ENCODE measurements at places on chromosomes 1 and 21.

DNA sequence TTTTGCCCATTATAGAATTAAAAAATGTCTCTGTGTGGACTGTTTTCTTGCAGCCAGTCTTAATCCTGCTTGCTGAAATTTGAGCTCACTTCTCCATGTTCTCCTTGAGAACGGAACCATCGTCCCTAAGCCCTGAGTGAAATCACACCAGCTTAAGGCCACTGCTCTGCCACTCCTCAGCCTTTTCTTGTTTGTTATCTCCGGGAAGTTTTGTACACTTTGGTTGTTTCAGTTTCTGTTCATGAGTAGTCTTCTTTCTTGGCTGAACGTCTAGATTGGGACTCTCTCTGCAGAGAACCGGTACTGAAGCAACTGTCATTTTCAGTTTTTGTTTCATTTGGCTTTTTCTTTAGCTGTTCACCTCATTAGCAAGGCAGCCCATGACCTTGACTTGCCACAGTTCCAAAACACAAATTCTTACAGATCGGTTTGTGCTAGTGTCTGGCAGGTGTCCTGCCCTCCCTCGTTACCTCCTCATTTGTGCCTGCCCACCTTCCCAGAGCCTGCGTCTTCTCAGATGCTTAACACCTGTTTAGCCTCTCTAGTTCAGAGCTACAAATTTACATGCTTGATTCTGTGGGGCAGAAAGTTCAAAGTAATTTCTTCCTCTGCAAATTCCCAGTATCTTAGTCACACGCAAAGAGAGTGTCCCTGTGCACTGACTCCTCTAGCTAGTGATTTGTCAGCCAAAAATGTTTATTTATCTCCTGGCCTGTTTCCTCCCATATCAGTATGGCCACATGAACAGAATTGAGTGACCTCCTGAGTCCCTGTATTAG lies 12.4 kb downstream of the PSEN2 start:
- peak; percentile 71 for DNase-seq

DNA sequence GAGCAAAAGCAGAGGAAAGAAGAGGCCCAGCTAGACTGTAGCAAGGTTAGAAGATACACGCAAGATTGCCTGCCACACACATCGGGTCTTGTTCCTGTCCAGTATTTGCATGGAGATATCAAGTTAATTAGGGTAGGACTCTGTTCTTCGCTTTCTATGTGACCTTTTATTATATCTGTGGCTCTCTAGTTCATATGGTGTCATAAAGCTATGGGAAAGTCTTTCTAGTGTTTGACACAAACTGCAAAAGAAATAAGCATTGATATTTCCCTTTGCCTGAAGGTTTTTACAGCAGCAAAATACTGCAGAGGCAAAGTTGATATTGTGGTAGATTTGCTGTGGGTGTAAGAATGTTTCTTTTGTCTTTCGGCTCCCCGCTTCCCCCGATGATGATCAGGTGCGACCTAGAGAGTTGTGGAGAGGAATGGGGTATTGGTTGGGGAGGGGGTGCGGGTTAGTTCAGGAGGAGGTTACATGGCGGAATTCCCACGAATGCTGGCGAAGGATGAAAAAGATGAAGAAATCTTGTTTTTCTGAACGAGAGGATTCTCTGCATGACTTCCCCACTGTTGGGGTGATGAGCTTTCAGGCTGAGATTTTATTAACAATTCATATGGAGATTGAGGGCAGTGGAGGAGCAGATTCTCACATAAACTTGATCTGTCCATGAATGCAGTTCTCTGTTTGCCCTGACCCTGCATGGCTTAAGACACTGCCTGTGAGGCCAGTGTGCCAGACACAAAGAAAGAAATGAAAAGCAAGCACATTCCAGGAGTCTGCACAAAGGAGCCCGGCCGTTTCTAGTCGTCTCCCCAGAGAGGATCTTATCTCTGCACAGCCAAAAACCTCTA lies 550.2 kb downstream of the USP25 start:
- no peak for DNase-seq

DNA sequence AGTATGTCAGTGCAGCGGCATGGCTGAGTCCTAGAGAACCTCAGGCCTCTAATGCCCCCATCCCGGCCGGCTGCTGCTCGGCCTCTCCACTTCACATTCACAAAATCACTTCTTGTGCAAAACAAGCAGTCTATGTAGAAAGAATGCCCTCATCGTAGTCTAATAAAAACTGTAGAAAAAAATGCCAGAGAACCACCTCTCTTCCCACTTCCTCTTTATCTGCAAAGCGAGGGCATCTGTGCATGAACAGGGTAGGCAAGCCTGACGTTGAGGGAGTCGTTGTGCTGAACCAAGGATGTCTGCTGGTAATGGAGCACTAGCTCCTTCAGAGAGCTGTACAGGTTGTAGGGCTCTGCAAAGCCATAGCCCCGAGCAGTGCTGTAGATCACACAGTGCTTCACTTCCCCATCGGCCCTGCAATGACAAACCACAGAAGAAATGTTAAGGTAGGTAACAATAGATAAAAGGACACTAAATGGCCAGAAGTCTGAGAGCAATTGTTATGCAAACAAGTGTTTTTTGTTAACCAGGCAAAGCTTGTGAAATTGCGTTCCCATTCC lies 88.9 kb downstream of the PIK3R3 start:
- no peak for DNase-seq

DNA sequence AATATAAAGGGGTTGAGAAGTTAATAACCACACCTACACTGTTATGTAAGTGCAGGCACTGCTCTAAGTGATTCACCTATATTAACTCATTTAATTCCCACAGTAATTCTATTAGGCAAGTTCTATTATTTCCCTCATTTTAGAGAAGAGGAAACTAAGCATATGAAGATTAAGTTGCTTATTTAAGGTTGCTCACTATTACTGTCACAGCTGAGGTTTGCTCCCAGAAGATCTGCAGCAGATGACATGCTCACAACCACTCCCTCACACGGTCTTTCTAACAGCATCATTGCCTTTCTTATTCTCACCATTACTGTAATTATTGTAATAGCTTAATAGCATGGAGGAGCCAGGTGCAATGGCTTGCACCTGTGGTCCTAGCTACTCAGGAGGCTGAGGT lies 196.4 kb upstream of the GREM2 start:
- DNase-seq = no peak

DNA sequence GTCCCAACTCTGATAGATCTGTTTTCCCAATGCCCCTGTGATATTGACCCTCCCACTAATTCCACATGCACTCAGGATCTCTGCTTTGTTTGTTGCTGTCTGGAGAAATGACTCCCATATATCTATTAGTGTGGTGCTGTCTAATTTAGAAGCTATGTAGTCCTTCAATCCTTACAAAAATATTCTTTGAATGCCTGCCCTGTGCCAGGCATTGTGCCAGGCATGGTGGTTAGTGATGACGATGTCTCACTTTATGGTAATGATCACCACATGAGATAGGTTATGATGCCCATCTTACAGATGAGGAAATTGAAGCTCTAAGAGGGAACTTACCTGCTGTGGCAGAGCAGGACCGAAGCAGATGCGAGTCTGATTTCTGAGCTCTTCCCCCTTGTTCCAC lies 12.9 kb downstream of the MYOG start:
- no peak for DNase-seq

DNA sequence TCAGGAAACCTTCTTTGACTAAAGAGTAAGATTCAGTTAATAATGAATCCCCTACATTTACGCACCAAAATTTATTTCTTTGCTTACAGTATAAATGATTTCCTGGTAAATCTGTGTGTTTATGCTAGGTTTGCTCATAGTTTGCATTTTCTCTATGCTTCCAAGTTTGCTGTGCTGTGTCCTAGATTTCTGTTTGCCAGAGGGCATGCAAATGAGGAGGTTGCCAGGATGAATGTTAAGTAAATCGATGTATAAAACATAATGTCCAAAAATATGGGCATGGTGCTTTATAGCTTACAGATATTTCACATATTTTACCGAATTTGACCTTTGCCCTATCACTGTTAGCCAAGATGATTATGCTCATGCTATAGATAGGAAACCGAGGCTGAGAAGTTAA lies 63.8 kb downstream of the TBX19 start:
- DNase-seq = no peak

DNA sequence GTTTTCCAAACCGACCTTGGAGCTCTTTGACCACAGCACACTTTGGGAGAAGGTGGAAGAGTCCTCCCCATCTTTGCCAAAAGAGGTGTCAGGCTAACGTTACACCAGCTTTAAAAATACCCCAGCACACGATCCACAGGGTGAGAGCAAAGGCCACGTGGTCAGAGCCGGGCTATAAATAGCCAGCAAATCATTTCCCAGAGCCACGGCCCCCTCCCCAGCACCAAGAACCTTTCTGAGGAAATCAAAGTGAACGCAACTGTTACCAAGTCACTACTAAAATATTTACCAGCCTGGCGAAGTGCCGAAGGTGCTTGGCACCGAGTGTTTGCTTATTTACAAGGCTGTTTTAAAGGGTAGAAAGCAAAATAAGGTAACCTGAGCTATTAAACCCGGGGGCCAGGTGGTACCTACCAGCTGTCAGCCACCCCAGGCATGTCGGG lies 72.4 kb downstream of the CASZ1 start:
- DNase-seq = no peak

DNA sequence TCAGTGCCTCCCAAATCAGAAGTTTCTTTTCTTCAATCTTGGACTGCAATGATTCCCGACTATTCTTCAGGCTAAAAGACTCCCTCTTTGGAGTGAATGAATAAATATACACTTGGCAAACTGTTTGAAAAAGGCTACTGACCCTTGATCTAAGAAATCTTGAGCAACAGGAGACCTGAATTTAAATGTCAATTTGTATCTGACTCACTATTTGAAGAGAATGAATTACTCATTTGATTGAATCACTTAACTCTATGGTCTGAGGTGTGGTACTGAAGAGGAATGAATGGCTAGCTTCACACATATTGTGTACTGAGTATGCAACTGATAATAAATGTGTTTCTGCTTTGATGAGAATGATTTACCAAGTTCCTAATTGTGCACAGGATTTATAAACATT lies 4.6 kb upstream of the SMG7 start:
- no peak for DNase-seq
